ENCODE measurements at places on chromosomes 6 and 20. TPM values are rescaled to one million over a fixed set of nuclear protein-coding genes. Genes with fewer than 3 reads are reported as not detected.

DNA sequence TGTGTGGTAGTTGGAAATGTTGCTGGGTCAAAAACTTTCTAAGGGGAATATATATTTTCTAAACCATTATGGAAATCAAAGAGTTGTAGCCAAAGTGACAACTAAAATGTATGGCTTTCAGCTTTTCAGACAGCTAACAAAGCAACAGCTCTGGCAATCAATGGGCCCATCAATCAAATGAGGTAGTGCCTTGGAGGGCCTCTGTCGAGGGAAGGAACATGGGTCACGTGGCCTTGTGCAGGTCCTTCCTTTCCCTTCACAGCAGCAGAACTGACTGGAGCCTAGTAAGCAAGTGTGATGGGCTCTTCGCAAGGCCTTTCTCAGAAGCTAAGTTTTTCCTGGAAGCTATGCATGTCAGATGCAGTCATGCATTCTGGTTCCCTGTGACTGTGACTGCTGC is 17.9 kb downstream of the FAXC start:
- no peaks in the 10 kb centered on the region for H3K27me3 ChIP-seq
- no peaks in the 10 kb centered on the region for H3K4me1 ChIP-seq
- no peak overlapping the region for H3K4me3 ChIP-seq
- H3K27ac ChIP-seq: no peak overlapping the region

GRCh38 chr20:44198872-44199271 is 11.7 kb downstream of the OSER1 start:
- H3K27me3 ChIP-seq: no peaks in the 10 kb centered on the region
- no peak for DNase-seq
- no peak overlapping the region for H3K27ac ChIP-seq
- H3K4me1 ChIP-seq: peaks cover 7% of the 10 kb centered on the region
- H3K4me3 ChIP-seq: no peak overlapping the region
- peaks cover 61% of the 10 kb centered on the region for H3K36me3 ChIP-seq

DNA sequence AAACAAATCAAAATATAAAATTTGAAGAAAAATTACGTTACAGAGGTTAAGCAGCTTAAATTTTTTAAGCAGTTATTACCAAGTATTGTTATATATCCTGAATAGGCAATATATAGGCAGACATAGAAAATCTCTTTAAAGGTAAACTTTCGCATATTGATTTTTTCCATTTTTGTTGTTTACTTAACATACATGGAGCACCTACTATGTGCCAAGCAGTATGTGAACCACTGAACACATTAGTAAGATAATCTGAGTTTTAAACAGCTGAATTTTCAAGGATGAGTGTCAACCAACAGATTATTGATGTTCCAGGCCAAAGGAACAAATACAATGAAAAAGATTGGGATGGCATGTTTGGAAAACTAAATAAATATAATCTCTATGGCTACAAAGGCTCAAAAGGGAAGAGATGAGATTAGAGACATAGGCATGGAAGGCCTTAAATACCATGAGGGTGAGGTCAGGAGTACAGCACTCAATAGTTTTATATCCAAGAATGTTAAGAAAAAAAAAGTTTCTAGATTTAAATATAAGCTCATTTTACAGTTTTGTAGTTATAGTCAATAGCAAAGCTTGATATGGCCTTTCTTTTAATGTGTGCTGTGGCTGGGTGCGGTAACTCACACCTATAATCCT is 277.5 kb downstream of the PTPRK start:
- no peaks in the 10 kb centered on the region for H3K36me3 ChIP-seq
- DNase-seq: no peak
- no peaks in the 10 kb centered on the region for H3K27me3 ChIP-seq
- no peak overlapping the region for H3K4me3 ChIP-seq

DNA sequence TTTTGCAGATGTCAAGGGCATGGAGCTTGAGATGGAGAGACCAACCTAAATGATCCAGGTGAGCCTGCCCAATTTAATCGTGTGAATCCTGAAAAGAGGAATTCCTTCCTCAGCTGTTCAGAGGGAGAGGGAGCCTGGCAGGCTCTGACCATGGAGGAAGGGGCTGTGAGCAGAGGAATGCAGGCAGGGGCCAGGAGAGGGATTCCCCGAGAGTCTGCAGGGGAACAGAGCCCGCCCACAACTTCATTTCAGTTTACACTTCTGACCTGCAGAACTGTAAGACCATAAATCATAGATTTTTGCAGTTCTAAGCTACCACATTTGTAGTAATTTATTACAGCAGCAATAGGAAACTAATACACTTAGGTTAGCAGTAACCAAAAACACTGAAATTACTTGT is 164.1 kb downstream of the TBXT start:
- H3K36me3 ChIP-seq: no peaks in the 10 kb centered on the region
- peaks cover 9% of the 10 kb centered on the region for H3K4me1 ChIP-seq
- H3K4me3 ChIP-seq: no peak overlapping the region
- no peak overlapping the region for H3K27ac ChIP-seq
- H3K27me3 ChIP-seq: no peaks in the 10 kb centered on the region

DNA sequence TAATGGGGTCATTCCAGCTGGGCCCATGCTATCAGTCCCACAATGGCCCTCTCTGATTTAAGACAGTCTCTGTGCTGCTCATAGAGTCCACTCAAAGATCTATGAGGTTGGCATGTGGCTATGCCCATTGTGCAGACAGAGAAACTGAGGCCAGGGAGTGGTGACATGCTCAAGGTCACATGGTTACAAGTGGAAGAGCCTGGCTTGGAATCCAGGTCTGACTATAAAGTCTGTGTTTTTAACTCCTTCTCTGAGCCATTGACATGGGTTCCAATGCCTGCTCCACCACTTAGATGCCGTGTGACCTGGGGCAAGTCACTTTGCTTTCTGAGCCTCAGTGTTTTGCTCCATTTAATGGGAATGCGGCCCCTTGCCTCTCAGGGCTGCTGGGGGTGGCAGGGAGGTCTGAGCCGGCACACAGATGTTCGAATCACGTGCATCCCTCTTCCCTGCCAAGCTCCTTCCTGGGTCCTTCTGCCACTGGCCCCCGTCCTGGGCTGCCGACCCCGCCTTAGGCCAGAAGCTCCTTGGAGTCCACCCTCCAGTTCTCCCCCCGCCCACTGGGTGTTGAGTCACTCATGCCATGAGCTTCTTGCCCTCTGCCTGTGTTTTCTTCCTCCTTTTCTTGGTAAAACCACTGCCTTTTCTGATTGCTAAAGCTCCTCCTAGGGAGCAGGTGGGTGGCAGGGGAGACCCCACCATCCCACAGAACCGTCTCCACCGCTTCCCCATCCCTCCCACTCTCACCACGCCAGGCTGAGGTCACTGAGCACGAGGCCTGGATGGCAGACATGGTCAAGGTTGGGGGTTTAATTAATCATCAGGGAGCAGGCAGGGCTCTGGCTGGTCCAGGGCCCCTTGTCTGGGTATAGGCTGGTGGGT is 35.7 kb downstream of the CEBPB start:
- no peaks in the 10 kb centered on the region for H3K36me3 ChIP-seq
- peak overlapping the region; percentile 90 for H3K27ac ChIP-seq
- H3K27me3 ChIP-seq: no peaks in the 10 kb centered on the region
- H3K4me1 ChIP-seq: peaks cover 27% of the 10 kb centered on the region
- DNase-seq: peak; percentile 84
- H3K4me3 ChIP-seq: no peak overlapping the region

- H3K27ac ChIP-seq: no peak overlapping the region
- no peak overlapping the region for H3K4me3 ChIP-seq
- H3K27me3 ChIP-seq: no peaks in the 10 kb centered on the region
- DNase-seq: no peak
- H3K4me1 ChIP-seq: no peaks in the 10 kb centered on the region
- peaks cover 59% of the 10 kb centered on the region for H3K36me3 ChIP-seq
Measured at GRCh38 chr20:32429343-32429742, 71.2 kb downstream of the ASXL1 start.

DNA sequence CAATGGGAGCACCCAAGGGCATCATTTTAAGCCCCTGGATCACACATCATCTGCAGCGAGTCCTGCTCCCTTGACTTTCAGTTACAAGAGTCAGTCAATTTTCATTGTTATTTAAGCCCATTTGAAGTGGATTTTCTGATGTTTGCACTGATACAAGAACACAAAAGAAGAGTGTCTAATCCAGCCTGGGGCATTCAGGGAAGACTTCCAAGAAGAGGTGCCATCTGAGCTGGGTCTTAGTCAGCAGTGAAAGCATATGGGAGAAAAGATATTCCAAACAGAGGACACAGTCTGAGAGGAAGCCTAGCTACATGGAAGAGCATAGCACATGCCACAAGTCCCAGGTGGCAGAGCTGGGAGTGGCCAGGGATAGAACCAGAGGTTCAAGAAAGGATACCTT is 10.4 kb upstream of the FOXP4 start:
- no peak overlapping the region for H3K27ac ChIP-seq
- no peak overlapping the region for H3K4me3 ChIP-seq
- peaks cover 4% of the 10 kb centered on the region for H3K27me3 ChIP-seq
- H3K36me3 ChIP-seq: no peaks in the 10 kb centered on the region
- no peak for DNase-seq
- H3K4me1 ChIP-seq: no peaks in the 10 kb centered on the region

DNA sequence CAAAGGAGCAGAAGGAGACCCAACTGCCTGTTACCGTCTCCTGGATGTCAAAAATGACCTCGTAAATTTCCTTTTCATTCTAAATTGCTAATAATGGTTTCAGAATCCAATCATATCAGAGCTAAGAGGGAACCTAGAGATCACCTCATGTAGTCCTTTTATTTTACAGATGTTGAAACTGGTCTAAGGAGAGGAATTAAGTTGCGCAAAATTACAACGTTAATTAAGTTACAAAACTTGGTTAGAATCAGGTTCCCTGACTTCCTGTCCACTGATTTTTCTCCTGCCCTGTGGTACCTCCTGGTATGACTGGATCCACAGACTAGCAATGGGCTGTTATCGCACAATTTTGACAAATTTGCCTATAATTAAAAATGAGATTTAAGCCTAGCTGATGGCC is 9.0 kb upstream of the STK38 start:
- no peaks in the 10 kb centered on the region for H3K4me1 ChIP-seq
- no peak overlapping the region for H3K27ac ChIP-seq
- H3K36me3 ChIP-seq: no peaks in the 10 kb centered on the region
- DNase-seq: no peak
- no peak overlapping the region for H3K4me3 ChIP-seq

GRCh38 chr6:5547556-5547955 is 286.2 kb downstream of the FARS2 start:
- no peak for DNase-seq
- no peak overlapping the region for H3K4me3 ChIP-seq
- H3K36me3 ChIP-seq: peaks cover 16% of the 10 kb centered on the region
- no peaks in the 10 kb centered on the region for H3K4me1 ChIP-seq

DNA sequence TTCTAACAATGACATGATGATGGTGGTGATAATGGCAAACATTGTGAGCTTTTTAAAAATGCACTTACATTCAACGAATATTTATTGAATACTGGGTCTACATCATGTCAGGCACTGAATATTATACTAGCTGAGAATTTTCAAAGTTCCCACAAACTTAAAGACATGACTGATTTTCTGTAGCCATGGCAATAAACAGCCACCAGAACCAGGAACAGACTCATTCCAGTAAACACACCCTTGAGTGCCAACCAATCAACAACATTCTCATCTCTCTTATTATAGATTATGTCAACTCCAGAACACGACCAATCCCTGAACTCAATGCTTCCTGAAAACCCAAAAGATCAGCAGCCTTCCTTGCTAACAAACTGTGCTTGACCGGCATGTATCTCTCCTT is 212.4 kb upstream of the RUNX2 start:
- H3K4me1 ChIP-seq: no peaks in the 10 kb centered on the region
- no peak for DNase-seq
- H3K36me3 ChIP-seq: no peaks in the 10 kb centered on the region
- no peaks in the 10 kb centered on the region for H3K27me3 ChIP-seq

- H3K27me3 ChIP-seq: no peaks in the 10 kb centered on the region
- H3K36me3 ChIP-seq: no peaks in the 10 kb centered on the region
- H3K4me1 ChIP-seq: no peaks in the 10 kb centered on the region
Measured at GRCh38 chr6:54132587-54132986, 21.3 kb downstream of the MLIP start.

DNA sequence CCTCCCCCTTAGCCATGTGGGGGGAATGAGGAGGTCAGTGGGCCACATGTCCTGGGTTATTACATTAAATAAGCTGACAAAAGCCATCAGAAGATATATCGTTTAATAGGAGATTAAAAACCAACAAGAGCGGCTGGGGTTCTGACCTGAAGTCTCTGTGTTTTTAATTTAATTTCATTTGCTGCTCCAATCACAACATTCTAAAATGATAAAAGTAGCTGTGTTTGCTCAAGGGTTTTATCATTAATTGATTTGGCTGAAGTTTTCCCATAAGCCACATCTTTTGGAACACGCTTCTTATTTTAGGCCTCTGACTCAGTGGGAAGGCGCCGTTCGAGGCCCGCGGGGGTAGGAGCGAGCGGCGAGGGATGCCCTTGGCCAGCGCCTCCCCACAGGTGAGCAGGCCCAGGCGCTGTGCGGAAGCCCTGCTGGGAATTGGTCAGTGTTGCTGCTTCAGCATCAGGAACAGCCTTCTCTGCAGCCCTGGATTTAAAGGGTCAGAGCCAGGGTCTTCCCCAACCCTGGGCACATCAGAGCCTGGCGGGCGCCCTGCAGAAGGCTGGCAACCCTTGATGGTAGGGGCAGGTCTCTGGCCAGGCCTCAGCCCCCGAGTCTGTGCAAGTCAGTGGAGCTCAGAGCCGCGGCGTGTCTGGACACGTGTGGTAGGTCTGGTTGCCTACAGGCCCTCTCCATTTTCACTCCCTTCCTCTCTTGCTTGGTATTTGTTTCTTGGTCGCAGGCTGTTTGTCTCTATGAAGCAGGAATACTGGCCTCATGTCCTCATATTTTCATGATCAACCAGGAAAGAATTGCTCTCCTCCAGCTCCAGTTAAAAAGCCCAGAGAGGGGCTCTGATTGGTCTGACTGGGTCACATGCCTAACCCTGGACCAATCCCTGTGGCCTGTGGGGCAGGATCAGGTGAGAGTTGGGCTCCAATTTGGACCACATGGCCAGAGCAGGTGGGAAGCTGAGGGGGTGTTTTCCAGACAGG is 30.9 kb upstream of the MLN start:
- H3K36me3 ChIP-seq: no peaks in the 10 kb centered on the region
- no peak overlapping the region for H3K27ac ChIP-seq
- H3K4me1 ChIP-seq: no peaks in the 10 kb centered on the region
- no peak overlapping the region for H3K4me3 ChIP-seq

DNA sequence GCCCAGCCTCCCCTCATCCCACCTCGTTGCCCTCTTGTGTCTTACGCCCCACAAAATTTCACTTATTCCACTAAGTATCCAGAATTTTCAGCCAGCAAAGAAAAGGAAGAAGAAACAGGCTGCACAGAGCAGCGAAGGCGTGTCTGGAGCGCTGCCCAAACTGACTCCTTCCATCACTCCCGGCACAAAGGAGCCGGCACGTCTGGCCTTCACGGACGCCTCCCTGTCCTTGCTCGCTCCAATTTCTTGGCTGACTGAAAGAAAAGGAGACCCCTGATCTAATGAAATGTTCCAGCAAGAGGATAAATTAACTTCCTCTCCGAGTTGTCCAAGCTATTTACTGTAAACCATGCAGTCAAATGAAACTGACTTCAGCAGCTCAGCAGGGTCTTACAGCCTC is 152.3 kb upstream of the CDH4 start:
- H3K27ac ChIP-seq: no peak overlapping the region
- no peak overlapping the region for H3K4me3 ChIP-seq
- no peak for DNase-seq
- H3K36me3 ChIP-seq: no peaks in the 10 kb centered on the region

PACSIN1 gene
- not detected for total RNA-seq

BANF2 gene
- total RNA-seq: not detected

MAK gene
- total RNA-seq: not detected

GLP1R gene
- total RNA-seq: not detected

FAM210B gene
- total RNA-seq: 17.9 TPM

TAF8 gene
- 26.0 TPM for total RNA-seq

FLRT3 gene
- total RNA-seq: not detected

VSX1 gene
- total RNA-seq: not detected

BTN2A1 gene
- 8.3 TPM for total RNA-seq

TULP1 gene
- total RNA-seq: not detected
